GOT3 (cell line): ENCODE measurements at places on chromosomes 2 and 18.

- no peak for DNase-seq
Measured at GRCh38 chr2:138485019-138485418, 16.6 kb upstream of the SPOPL start.

GRCh38 chr2:3424171-3424795 is 44.8 kb downstream of the TRAPPC12 start:
- DNase-seq = no peak

GRCh38 chr18:11830585-11830984 is 20.6 kb upstream of the CHMP1B start:
- no peak for DNase-seq

- DNase-seq = no peak
Measured at GRCh38 chr2:234690569-234691213, 193.8 kb upstream of the ARL4C start.

DNA sequence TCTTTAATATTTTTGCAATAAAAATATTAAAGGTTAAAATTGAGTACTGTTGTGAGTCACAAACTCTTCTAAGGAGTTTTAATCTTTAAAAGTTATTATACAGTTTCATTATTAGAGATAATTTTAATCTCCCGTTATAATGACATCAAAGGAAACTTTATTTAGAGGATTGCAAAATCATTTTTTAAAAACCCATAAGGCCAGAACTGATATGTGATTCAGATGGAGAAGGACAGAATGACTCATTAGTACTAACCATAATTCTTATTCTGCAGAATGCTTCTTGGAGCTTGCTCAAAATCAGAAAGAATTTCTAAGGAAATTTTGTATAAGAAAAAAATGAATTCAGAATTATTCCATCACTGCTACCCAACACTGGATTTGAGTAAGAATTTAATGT is 12.5 kb upstream of the HNRNPLL start:
- DNase-seq = no peak

- DNase-seq = no peak
Measured at GRCh38 chr2:36397728-36398413, 42.3 kb downstream of the CRIM1 start.

DNA sequence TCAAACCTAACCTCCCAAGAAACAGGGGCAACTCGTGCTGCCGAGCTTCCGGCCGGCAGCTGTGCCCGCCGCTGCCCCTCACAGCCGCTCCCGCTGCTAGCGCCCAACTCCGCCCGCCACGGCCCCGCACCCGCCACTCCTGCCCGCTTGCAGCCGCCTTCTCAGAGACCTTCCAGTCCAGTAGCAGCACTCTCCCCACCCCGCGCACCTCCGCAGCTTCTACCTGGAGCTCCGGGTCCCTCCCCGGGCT is 722 bp upstream of the C2orf15 start:
- no peak for DNase-seq

- DNase-seq = no peak
Measured at GRCh38 chr2:200193791-200194190, 112.7 kb upstream of the SPATS2L start.

- no peak for DNase-seq
Measured at GRCh38 chr2:23145460-23145859, 239.5 kb upstream of the KLHL29 start.

DNA sequence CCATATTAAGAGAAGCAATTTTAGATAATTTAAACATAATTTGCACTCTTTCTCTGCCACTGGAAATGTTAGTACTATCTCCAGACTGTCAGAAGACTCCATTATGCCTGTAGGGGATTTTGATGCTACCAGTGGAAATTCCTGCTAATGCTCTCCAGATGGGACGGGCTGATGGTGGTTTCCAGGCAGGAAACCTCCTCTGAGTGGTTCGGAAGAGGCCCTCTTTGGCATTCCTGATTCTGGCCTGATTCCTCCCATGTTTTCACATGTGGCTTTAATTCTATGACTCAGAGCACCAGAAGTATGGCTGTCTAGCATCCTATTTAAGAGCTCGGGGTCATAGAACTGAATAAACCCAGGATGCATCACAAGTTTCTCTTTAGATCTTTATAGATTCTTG is 70.9 kb upstream of the ST6GAL2 start:
- DNase-seq = no peak

DNA sequence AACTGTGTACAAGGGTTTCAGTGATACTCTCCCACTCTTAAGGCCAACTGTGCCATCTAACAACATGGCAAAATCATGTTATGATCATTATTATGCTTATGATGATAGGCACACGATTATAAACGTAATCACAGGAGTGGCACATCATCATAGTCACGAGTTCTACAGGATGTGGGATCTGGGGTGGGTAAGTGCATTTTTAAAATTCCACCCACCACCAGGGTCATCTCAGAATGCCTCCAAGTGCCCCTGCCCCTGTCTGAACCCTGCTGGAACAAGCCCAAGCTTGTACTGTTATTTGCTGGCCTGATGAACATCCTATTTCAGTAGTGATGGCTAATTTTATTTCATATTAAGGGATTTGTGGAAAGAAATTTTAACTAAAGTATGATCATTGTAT is 117.8 kb downstream of the PTPRM start:
- no peak for DNase-seq

DNA sequence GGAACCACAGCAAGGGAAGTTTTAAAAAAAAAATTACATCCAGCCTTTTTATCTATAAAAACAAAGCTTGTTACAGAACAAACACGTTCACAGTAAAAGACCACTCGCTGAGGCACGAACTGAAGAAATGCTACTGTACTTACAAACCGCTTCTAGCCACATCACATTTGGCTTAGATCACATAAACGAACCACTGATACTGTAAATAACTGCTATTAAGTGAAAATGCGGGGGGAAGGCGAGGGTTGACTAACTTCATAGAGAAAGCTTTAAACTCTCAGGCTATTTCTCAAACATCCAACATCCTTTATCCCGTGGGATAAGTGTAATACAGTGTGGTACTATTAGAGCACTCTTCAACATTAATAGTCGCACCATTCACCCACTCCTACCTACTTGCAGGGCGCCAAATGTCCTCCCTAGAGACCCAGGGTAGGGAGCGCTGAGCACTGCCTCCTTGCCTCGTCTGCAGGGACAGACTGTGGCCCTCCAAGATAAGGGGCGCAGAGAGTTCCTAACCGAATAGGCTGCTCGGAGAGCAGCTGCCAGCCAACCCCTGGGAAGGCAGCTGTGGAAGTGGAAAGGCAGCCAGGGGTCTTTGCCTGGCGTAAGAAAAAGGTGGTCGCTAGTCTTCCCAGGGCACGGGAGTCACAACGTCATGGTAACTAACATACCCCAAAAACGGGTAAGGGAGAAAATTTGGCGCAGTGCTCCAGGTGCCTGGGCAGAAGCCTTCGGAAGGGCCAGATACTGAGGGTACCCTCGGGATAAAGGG is 854 bp downstream of the GPR155 start:
- DNase-seq = no peak

- DNase-seq = no peak
Measured at GRCh38 chr2:219829667-219830352, 202.4 kb downstream of the SLC4A3 start.

DNA sequence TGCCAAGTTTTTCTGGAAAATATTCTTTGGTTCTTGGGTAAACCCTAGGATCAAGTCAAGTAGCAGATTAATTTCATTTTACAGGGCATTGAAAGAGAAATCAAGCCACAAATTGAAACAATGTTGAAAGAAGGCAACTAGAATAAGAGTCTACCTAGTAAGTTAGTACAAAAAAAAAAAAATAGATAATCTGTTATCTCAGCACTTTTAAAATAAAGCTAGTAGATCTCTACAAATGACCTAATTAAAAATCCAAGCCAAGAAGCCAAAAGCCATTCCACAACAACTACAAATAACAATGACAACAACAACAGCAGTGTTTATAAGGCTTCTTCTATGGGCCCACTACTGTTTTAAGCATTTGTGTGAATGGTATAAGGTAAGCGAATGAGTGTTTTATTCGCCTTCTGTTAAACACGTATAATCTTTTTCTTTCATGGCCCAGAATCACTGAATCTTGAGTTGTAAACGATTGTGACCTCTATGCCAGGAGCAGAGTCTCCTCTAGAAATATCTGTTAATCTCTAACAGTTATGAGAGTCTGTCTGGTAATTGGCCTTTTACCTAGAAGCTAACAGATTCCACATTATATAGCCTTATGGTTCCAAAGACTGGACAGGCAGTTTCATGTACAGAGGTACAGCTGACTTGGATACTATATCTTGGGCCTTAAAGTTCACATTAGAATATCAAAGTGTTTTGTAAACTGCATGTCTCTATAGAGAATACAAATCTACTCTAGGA is 28.6 kb upstream of the CUL3 start:
- DNase-seq = no peak

DNA sequence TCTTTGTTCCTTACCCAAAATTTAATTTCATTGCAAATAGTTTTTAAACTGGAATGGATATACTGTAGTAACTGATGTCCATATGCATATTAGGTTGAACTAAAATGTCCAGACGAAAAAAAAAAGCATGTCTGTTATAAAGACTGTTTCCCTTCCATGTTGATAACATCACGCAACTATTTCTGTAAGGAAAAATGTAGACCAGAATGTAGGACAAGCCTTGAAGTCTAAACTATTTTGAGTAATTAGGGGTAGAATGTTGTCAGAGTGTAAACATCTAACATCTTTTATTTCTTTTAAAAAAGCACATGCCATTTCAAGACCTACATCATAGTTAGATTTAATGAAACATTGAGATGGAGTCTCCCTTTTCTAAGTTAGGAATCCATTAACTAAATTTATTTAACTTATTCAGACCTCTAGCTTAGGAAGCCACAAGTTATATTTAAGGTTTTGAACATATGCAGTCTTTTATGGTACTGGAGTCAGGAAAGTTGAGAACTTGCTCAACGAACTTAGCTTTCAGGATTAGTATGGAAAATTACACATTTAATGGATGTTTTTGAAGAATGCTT is 7.9 kb downstream of the CALCRL start:
- DNase-seq = no peak

GRCh38 chr2:232970051-232970450 is 43.0 kb downstream of the NGEF start:
- DNase-seq = no peak

DNA sequence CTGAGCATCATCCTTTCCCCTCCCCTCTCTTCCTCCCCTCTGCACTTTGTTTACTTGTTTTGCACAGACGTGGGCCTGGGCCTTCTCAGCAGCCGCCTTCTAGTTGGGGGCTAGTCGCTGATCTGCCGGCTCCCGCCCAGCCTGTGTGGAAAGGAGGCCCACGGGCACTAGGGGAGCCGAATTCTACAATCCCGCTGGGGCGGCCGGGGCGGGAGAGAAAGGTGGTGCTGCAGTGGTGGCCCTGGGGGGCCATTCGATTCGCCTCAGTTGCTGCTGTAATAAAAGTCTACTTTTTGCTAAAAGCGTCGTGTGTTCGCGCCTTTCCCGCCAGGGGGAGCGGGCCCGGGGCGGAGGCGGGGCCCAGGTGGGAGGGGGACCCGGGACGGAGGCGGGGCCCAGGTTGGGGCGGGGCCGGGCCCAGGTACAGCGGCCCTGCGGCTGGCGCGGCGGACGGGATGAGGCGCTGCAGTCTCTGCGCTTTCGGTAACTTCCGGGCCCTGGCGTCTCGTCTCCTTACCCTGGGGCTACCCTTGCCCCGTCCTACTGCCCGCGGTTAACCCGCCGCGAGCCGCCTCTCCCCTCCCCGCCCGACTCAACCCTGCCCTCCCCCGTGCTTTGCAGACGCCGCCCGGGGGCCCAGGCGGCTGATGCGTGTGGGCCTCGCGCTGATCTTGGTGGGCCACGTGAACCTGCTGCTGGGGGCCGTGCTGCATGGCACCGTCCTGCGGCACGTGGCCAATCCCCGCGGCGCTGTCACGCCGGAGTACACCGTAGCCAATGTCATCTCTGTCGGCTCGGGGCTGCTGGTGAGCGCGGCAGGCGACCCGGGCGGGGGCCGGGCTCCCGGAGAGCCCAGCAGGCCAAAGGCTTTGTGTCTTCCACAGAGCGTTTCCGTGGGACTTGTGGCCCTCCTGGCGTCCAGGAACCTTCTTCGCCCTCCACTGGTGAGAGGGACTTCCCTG is at the start of gene KRTCAP3:
Gene KRTCAP3 (plus strand): TSS at position 424 of the 962 bp plus-strand sequence. CDS start 32 bp downstream, at position 456.
- DNase-seq = no peak

- DNase-seq = no peak
Measured at GRCh38 chr2:119827866-119828507, 68.3 kb downstream of the PTPN4 start.

DNA sequence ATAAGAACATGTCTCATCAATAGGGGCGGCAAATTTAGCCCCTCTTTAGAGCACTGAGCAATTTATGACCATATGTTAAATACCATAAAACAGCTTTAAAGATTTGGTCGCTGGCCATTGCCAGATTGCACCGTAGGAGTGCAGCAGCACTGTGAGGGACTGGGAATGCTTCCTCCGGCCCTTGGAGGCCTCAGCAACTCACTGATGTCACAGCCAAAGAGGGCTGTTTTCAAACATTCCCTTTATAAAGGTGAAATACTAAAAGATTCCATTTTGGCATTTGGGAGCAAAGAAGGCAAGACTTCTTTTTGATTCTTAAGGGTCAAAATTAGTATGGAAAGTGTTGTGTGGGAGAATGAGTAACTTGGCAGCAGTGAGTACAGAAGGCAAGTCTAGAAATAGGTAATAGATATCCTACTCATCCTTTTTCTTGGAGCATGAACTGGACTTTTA is 63.7 kb downstream of the BABAM2 start:
- no peak for DNase-seq

DNA sequence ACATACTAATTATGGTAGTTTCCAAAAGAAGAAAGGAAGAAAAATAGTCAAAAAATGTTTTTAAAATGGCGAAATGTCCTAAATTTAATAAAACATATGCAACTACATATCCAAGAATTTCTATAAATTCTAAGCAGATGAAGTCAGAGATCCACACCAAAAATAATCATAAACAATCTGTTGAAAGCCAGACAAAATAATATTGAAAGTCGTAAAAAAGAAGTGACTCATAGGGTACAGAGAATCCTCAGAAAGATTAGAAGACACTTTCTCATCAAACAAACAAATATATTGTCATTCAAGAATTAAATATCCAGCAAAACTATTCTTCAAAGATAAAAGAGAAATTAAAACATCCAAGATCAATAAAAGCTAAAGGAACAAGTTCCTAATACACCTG is 281.4 kb upstream of the ZNF804A start:
- DNase-seq = no peak

DNA sequence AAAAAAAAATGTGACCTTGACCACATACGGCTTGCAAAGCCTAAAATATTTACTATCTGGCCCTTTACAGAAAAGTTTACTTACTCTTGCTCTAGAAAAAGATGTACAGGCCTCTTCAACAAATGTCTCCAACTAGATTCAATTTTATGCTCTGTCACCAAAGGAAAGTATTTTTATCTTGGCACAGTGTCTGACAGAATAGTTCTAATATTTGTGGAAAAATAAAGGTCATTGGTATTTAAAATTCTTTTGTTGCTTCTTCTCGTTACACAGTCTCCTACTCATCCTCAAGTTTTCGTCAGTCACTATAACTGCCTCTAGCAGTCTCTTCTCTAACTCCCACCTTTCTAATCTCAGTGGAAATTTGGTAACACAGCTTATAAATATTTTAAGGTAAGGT is 1.4 kb downstream of the RBKS start:
- DNase-seq = no peak

- DNase-seq = no peak
Measured at GRCh38 chr2:38178556-38179419, 102.8 kb upstream of the CYP1B1 start.
